Dermis microvascular lymphatic vessel endothelial cell (primary cell): ENCODE measurements at places on chromosomes 5 and 9. TPM values are rescaled to one million over a fixed set of nuclear protein-coding genes. Genes with fewer than 3 reads are reported as not detected.

The SPINK13 gene
- not detected in 2 replicates for total RNA-seq

The GABRA1 gene
- total RNA-seq: not detected in 2 replicates

The NIPAL4 gene
- total RNA-seq: not detected in 2 replicates

The LCN1 gene
- total RNA-seq: not detected in 2 replicates

The NOXA1 gene
- 1.3 and 2.1 TPM in 2 replicates for total RNA-seq

The TXNDC8 gene
- not detected in 2 replicates for total RNA-seq

The MYOT gene
- total RNA-seq: not detected in 2 replicates

The NPR3 gene
- 0.13 and 0.38 TPM in 2 replicates for total RNA-seq

The CCDC107 gene
- total RNA-seq: 7.7 and 10.9 TPM in 2 replicates

The PJA2 gene
- total RNA-seq: 53.3 and 64.4 TPM in 2 replicates

The LYSMD3 gene
- total RNA-seq: 11.3 and 14.7 TPM in 2 replicates

The FOXD1 gene
- total RNA-seq: under 0.01 and 0.13 TPM in 2 replicates

The DIPK1B gene
- 70.8 and 93.8 TPM in 2 replicates for total RNA-seq

The LCN15 gene
- 0.13 TPM in 1 of 2 replicates, not detected in the other for total RNA-seq

The PAPPA gene
- total RNA-seq: under 0.01 TPM in 2 replicates

The SGCD gene
- 0.64 and 6.2 TPM in 2 replicates for total RNA-seq

The PCDHGC5 gene
- 0.26 and 0.51 TPM in 2 replicates for total RNA-seq

The PHF24 gene
- total RNA-seq: under 0.01 TPM in 1 of 2 replicates, not detected in the other

The DBH gene
- not detected in 2 replicates for total RNA-seq

The TNC gene
- total RNA-seq: 1.0 and 4.5 TPM in 2 replicates

The ORM2 gene
- not detected in 2 replicates for total RNA-seq

The UBAC1 gene
- 25.4 and 25.9 TPM in 2 replicates for total RNA-seq

The CER1 gene
- not detected in 2 replicates for total RNA-seq

The C9orf153 gene
- 0.38 TPM in 1 of 2 replicates, not detected in the other for total RNA-seq

The ACTBL2 gene
- not detected in 2 replicates for total RNA-seq

The ADAMTS13 gene
- 0.39 and 1.0 TPM in 2 replicates for total RNA-seq

The LCN6 gene
- total RNA-seq: 0.13 TPM in 1 of 2 replicates, not detected in the other

The TMC1 gene
- total RNA-seq: 0.25 and 0.26 TPM in 2 replicates

The ASTN2 gene
- 1.9 and 3.0 TPM in 2 replicates for total RNA-seq

The SV2C gene
- under 0.01 TPM in 1 of 2 replicates, not detected in the other for total RNA-seq

The SMIM33 gene
- under 0.01 TPM in 1 of 2 replicates, not detected in the other for total RNA-seq

The TRIM7 gene
- 2.1 and 7.6 TPM in 2 replicates for total RNA-seq

The MLANA gene
- total RNA-seq: not detected in 2 replicates
